NCI-H2081 (cell line): ENCODE measurements at places on chromosomes 5 and 9.

DNA sequence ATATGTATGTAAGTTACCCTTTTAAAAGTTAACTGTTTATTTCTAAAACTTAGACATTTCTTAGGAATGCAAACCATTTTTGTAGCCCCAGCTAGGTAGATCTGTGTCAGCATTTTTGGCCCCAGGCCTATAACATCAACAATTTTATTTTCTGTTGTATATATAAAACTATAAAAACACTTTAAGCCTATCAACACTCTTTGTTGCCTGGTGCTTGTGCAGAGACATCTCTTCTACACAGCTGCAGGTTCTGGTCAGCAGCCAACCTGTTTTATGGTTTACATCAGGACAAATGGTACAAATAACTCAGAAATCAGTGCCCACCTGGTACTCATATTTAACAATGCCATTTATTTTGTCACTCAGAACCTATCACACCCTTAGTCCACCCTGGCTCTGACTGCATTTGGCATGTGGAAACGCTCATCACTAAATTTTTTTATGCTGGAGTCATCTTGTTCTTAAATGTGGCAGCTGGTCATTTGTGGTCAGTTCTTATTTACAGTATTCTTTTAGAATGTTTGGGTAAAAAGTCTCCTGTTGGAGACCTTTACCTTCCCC, 173.4 kb downstream of the DNAH5 start:
- DNase-seq, result no peak

- no peak for DNase-seq
Measured at GRCh38 chr9:85536076-85536475, 205.7 kb downstream of the AGTPBP1 start.

DNA sequence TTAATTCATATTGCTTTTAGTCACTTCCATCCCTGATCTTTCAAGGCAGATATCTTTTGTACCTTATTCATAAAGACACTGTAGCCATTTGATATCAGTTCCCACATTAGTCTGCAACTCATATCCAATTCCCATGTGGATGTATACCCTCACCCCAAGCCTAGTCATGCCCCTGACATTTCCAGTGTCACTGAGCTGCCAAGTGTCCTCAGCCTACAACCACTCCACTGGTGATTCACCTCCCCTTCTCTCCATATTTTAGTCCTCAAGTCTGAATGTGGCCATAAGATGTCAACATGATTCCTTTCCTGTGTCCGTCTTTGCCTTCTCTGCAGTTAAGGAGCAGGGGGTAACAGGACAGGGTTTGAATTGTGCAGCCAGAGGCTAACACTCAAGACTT, 346.9 kb downstream of the RAB3C start:
- no peak for DNase-seq

DNA sequence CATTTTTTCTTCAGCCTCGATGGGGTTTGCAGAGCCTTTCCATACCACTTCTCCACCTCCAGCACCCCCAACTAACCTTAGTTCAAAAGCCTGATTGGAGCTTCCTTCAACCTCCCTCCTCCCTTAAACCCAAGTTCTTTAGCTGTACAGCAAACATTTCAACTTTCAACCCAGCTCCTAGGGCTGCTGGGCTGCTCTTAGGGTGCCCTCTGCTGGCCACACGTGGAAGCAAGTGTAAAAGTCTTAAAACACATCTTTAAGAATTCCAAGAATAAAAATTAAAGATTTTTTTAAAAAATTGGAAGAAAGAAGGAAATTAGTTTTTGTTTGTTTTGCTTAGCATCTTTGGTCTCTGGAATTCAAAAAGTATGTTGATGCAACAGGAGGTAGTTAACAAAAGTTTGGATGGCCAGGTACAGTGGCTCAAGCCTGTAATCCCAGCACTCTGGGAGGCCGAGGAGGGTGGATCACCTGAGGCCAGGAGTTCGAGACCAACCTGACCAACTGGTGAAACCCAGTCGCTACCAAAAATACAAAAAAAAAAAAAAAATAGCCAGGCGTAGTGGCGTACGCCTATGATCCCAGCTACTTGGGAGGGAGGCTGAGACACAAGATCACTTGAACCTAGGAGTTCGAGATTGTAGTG, 15.5 kb upstream of the HSD17B3 start:
- peak; percentile 9 for DNase-seq

DNA sequence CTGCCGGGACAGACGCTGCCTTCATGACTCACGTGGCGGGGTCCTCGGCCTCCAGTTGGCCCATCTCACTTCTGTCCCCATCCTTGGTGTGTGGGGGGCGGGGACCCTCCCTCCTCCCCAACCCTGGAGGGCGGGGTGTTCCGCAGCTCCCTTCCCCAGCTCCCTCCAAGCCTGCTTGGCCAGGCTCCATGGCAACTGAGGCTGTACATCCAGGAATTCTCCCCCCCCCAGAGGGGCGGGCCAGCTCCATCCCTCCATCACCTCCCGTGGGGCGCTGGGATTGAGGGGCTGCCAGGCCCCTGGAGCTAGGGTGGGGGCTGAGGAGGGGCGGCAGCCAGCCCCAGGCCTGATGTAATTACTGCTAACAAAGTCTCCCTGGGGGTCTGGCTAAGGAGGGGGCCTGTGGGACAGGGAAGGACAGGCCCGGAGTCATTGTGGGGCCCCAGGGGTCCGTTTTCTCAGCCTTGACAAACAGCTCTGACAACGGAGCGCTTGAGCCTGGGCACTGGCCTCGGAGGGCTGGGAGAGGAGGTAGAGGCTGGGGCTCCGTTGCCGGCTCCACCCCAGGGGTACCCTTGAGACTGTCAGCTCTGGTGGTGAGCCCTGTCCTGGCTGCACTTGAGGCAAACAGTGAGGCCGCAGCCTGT, 8.0 kb downstream of the DIPK1B start:
- DNase-seq, result peak; percentile 56
